ENCODE measurements at places on chromosomes 5 and 9.

GRCh38 chr9:18544456-18544855, 70.5 kb downstream of the ADAMTSL1 start:
- DNase-seq: no peak

GRCh38 chr9:84139296-84140070, 158.9 kb downstream of the RMI1 start:
- no peak for DNase-seq

GRCh38 chr5:72464071-72464470, 43.1 kb downstream of the ZNF366 start:
- DNase-seq: no peak

- no peak for DNase-seq
Observed at GRCh38 chr5:160230686-160231527, 1.6 kb downstream of the FABP6 start.

GRCh38 chr9:98540476-98540875, 168.3 kb downstream of the GABBR2 start:
- DNase-seq: no peak

DNA sequence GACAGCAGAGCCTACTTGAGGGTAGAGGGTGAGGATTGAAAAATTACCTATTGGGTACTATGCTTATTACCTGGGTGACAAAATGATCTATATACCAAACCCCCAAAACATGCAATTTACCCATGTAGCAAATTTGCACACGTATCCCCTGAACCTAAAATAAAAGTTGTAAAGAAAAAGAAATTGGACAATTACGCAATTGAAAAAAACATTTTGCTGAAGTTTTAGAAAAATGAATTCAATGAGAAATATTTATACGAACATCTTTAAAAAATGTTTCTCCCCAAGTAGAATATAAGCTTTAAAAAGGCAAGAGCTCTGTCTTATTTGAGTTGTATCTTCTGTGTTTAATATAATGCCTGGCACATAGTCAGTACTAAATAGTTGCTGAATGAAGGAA, 30.3 kb upstream of the TRAF1 start:
- no peak for DNase-seq

DNA sequence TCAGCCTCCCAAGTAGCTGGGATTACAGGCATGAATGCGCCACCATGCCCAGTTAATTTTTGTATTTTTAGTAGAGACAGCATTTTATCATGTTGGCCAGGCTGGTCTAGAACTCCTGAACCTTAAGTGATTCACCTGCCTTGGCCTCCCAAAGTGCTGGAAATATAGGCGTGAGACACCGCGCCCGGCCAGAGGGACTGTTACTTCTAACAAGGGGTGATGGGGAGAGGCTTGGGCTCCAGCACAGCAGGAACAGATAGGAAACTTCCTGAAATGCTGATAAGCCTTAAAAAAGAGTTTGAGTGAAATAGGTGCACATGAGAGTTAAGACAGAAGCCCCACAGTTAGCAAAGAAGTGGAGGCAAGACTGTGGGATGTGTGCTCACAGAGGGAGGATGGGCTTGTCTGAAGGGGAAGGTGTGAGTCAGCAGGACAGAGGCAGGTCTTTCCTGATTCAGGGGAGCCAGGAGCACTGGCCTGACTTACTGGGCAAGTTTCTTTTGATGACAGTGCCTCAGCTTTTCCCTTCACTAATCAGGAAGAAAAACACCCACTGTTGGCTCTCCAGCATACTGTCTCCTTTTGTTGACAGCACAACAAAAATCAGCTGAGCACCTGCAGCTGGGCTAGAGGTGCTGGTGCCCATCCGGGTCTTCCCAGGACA, 68.4 kb downstream of the RAD23B start:
- DNase-seq: no peak

DNA sequence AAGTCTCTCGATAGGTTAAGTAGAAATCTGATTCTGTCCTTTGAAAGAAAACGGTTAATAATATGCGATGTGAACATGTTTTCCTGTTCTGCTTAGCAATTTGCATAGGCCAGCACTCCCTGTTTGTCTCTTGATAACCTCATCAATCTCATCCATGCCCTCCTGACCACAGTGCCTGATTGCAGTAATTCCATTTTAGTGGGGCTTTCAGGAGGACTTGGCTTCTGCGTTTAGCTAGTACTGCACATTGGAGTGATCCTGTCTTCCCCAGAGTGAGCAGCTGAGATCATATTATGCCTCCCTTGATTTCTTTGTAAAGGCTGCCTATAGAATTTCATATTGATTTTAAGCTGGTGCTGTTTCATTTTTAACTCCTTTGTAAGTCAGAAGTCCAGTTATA, 335.9 kb upstream of the ISL1 start:
- no peak for DNase-seq

GRCh38 chr5:28132151-28132550, 1093.8 kb upstream of the CDH9 start:
- DNase-seq: no peak

DNA sequence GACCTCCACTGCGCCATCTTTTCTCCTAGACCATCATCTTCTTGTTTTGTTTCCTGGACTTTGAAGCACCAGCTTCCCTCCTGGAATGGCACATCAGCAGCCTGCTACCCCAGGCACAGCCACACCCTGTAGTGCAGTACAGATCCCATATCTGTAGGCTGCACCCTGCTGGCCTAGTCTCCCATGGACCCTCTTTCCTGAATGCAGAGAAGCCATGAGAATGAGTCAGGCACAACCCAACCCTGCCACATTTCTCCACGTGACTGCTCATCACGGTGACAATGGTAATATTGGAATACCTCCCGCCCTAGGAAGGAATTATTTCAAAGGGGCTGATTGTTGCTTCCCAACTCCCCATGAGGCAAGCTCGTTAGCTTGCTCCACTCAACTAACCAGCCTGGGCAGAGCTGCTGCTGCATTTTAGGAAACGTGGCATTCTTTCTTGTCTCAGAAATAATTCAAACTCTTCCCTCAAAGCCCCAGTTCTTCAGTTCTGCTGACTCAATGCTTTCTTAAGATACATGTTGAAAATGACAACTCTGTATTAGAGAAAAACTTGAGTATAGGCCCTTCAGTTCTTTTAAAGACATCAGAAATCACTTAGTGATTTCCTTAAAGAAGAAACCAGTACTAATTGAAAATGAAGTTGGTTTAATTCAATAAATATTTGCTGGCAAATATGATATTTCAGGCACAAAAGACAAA, 328.1 kb downstream of the MLLT3 start:
- no peak for DNase-seq

DNA sequence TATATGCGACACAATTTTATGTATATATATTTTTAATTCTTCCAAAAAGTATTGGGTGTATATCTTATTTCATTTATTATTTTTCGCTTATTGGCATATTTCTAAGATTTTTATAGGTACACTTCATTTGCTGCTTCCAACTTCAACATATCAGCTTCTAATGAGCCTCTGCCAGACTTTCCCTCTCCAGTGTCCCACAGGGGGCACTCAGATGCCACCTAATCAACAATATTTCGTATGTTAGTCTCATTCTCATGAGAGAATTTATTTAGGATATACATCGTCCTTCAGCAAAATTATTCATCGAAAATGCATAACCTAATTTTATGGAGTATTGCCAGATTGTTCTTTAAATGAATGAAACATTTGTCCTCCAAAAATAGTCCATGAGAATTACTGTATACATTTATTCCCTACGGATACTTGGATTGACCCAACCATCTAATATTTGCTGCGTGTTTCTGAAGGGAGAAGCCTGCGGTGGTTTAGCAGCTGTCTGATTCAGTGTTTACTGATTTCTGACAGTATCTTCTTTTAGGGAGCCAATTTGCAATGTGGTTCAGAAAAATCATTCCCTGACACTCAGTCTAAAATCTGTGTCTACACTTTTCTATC, 100.6 kb upstream of the SELENOP start:
- peak; percentile 5 for DNase-seq

DNA sequence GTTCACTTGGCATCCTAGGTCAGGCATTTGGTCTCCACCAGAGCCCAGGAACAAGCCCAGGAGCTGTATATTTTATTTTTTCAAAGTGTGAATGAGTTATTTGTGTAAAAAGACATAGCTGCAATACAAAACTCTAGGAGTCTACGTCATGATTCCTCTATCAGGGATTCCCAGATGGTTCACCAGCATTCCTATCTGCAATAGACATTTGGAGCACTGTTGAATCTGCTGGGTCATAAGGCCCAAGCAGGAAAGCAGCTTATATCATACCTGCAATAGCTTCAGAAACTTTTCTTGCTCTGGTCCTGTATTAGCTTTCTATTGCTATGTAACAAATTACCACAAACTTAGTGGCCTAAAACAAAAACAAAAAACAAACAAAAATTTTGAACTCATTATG, 16.7 kb upstream of the DELE1 start:
- no peak for DNase-seq

- DNase-seq: no peak
Observed at GRCh38 chr5:72231991-72232703, 87.9 kb downstream of the MRPS27 start.

GRCh38 chr9:92247981-92248380, 45.5 kb downstream of the IARS1 start:
- DNase-seq: no peak

DNA sequence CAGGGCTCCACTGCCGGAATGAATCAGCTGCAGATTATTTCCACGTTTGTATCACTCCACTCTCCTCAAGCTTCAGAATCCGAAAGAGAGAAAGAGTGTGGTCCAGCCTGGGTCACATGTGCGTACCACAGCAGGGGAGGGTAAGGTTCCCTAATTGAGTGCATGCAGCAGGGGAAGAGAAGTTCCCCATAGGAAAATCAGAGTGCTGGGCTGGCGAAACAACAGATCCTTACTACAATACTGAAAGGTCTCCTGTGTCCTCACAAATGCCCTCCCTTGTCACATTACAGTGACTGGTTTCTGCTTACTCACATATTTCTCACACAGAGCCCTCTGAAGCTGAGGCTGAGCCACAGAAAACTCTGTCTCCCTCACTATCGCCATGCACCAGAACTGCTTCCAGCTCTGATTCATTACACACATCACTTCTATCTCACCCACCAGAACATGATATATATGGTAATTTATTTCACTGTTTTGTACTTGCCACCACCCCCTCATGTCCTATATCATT, 532.2 kb upstream of the TUSC1 start:
- no peak for DNase-seq

GRCh38 chr5:154701181-154701580, 54.0 kb upstream of the LARP1 start:
- DNase-seq: no peak

GRCh38 chr5:125343015-125343414, 596.6 kb upstream of the ZNF608 start:
- DNase-seq: no peak

Measured in stimulated activated CD8-positive, alpha-beta memory T cell treated with anti-CD3 and anti-CD28 coated beads, Interleukin-2, amount 100 ng/mL, for 48 hours (primary cell).